ENCODE measurements at places on chromosomes 16 and 17. TPM values are rescaled to one million over a fixed set of nuclear protein-coding genes. Genes with fewer than 3 reads are reported as not detected.

The MGAT5B gene
- 1.1 TPM for total RNA-seq

The CDIP1 gene
- 14.4 TPM for total RNA-seq

The TEKT3 gene
- not detected for total RNA-seq

The PGP gene
- total RNA-seq = 26.5 TPM

The PFAS gene
- total RNA-seq = 163 TPM

The GSDMA gene
- not detected for total RNA-seq

The NOS2 gene
- 0.67 TPM for total RNA-seq

The CPHXL2 gene
- not detected for total RNA-seq

The BCL6B gene
- total RNA-seq = 0.58 TPM

The PRSS27 gene
- total RNA-seq = 1.3 TPM

The TMEM98 gene
- 75.0 TPM for total RNA-seq

The HAP1 gene
- 1.4 TPM for total RNA-seq

The SRCIN1 gene
- total RNA-seq = 1.6 TPM

The SLC6A2 gene
- total RNA-seq = not detected

The KRTAP4-3 gene
- total RNA-seq = not detected

The POLG2 gene
- 25.6 TPM for total RNA-seq

The ULK2 gene
- 12.9 TPM for total RNA-seq

The ADAD2 gene
- total RNA-seq = not detected

The WDR90 gene
- total RNA-seq = 143 TPM

The RAMP2 gene
- 3.8 TPM for total RNA-seq

The RBFOX1 gene
- total RNA-seq = 1.8 TPM

The FADS6 gene
- not detected for total RNA-seq

The KCNAB3 gene
- total RNA-seq = 32.4 TPM

The CRHR1 gene
- not detected for total RNA-seq

The MYO15A gene
- total RNA-seq = 0.44 TPM

The LGALS9 gene
- total RNA-seq = 3.7 TPM

The TSNAXIP1 gene
- 1.6 TPM for total RNA-seq

The CTF1 gene
- total RNA-seq = 1.4 TPM

The GP1BA gene
- not detected for total RNA-seq

The CCDC40 gene
- total RNA-seq = 6.4 TPM

Data from A673 (cell line).